Activated CD8-positive, alpha-beta T cell treated with anti-CD3 and anti-CD28 coated beads, Interleukin-2, amount 10 ng/mL, durations not matched to agents 7 days and 5 days (primary cell): ENCODE measurements at places on chromosomes 3 and 15.
A peak's percentile ranks its signal among the peaks of the same experiment; 100 is the strongest.

- H3K36me3 ChIP-seq: no peaks in the 10 kb centered on the region
- H3K27me3 ChIP-seq: no peaks in the 10 kb centered on the region
- DNase-seq: peak; percentile 22
- no peak overlapping the region for H3K4me3 ChIP-seq
- H3K4me1 ChIP-seq: no peaks in the 10 kb centered on the region
Observed at GRCh38 chr15:25508369-25509002, 69.7 kb upstream of the UBE3A start.

DNA sequence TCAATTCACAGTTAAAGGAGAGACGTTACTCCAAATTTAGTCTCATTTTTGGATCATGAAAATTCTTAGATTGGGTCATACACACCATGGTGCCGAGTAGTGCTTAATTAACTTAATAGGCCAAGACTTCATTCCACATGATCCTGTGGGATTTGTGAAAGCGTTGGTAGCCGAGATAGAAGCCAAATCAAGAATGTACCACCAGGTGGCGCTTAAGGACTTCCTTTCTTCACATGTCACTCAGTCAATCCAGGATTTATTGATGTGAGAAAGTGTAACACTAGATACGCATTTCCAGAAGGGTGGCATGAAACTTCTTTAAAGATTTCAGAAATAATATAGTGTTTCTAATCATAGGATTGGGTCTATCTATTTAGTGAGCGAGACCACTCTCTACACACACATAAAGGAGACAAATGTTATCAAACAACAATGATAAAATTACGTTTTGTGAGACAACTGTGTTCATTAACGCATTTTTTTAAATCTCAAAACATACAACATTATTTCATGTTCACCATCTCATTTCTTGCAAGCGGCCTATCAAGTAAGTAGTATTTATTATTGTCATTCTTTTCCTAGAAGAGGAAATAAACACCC lies 436.1 kb downstream of the CHL1 start:
- no peaks in the 10 kb centered on the region for H3K4me1 ChIP-seq
- H3K36me3 ChIP-seq: no peaks in the 10 kb centered on the region
- no peak overlapping the region for H3K27ac ChIP-seq

GRCh38 chr15:81281766-81282605 lies 42.0 kb downstream of the STARD5 start:
- peaks cover 13% of the 10 kb centered on the region for H3K36me3 ChIP-seq
- peak overlapping the region; percentile 14 for H3K27ac ChIP-seq
- no peak for DNase-seq

DNA sequence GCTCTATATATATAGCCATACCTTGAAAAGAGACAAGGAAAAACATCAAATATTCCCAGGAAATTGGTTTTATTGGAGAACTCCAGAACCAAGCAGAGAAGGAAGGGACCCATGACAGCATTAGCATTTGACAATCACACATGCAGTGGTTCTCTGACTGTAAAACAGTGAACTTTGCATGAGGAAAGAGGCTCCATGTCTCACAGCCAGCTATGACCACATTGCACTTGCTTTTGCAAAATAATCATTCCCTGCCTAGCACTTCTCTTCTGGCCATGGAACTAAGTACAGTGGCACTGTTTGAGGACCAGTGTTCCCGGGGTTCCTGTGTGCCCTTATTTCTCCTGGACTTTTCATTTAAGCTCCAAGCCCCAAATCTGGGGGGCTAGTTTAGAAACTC lies 85.5 kb downstream of the TGFBR2 start:
- no peak for DNase-seq
- H3K4me1 ChIP-seq: peaks cover 65% of the 10 kb centered on the region
- H3K36me3 ChIP-seq: peaks cover 79% of the 10 kb centered on the region

- H3K4me3 ChIP-seq: no peak overlapping the region
- peaks cover 3% of the 10 kb centered on the region for H3K36me3 ChIP-seq
- peaks cover 4% of the 10 kb centered on the region for H3K4me1 ChIP-seq
- H3K27ac ChIP-seq: no peak overlapping the region
Observed at GRCh38 chr3:161163297-161163696, 57.8 kb upstream of the NMD3 start.

DNA sequence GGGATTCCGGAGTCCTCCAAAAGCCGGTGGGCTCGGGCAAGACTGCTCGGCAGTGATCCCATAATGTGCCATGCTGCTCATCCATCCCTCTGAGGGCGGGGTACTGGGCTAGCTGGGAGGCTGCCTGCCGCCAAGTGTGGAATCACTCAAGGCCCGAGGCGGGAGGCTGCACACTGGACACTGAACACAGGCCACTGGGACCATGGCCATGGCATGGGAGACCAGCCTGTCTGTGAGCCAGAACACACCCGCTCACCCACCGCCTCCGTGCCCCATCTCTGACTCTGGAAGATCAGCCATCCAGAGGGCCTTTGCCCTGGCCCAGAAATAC lies 1.4 kb downstream of the C3orf22 start:
- no peak overlapping the region for H3K27ac ChIP-seq
- no peak for DNase-seq
- no peaks in the 10 kb centered on the region for H3K4me1 ChIP-seq
- peaks cover 6% of the 10 kb centered on the region for H3K27me3 ChIP-seq
- no peak overlapping the region for H3K4me3 ChIP-seq

DNA sequence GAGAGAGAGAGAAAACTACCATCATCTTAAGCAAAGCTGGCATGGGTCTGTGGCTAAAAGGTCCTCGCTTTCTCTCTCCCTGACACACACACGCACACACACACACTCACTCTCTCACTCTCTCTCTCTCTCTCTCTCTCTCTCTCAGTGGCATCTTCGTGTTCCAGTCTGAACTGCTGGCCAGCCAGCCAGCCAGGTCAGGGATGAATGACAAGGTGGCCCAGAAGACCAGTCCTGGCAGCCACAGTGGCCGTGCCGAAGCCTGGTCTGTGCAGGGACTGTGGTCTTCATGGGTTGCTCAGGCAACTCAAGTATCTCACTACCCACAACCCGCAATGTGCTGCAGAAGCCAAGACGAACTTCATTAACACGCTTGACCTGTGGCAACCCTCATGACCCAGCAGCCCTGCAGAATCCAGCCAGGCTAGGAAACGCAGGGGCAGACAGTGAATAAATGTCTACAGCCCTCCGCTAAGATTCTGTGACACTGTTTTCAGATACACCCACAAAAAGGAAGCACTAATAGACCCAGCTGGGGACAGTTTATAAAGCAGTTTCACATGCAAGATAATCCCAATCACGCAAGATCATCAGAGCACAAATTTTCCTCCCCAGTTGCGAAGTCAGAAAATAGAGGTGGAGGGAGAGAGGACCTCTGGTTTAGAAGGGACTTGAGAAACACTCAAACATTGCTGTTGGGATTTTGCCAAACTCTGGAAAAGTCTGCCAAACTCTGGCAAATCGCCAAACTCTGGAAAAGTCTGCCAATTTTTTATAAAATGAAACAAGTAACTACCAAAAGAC lies 66.4 kb downstream of the XXYLT1 start:
- peaks cover 14% of the 10 kb centered on the region for H3K4me1 ChIP-seq
- no peak overlapping the region for H3K4me3 ChIP-seq
- H3K27me3 ChIP-seq: no peaks in the 10 kb centered on the region
- DNase-seq: no peak
- peaks cover 3% of the 10 kb centered on the region for H3K36me3 ChIP-seq

GRCh38 chr15:96924570-96924969 lies 594.1 kb downstream of the NR2F2 start:
- H3K4me3 ChIP-seq: no peak overlapping the region
- no peak for DNase-seq
- H3K27ac ChIP-seq: no peak overlapping the region

DNA sequence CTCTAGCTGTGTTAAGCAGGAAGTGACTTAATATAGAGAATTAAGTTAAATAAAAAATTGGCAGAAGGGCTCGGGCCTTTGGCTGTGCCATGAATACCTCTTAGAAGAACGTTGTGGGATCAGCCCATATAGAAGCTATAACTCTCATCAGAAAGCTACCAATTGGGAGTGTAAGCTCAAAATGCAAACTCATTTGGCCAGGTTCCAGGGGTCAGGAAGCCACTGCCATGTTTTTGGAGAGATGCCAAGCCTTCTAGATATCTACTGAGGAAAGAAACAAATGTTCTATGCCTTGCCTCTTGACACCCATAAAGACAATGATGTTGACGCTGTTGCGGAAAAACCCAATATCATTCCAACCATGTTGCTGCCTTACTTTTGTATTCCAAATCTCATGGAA lies 475.2 kb upstream of the TGFBR2 start:
- no peak overlapping the region for H3K27ac ChIP-seq
- no peaks in the 10 kb centered on the region for H3K36me3 ChIP-seq
- H3K4me1 ChIP-seq: no peaks in the 10 kb centered on the region
- no peaks in the 10 kb centered on the region for H3K27me3 ChIP-seq
- H3K4me3 ChIP-seq: no peak overlapping the region
- DNase-seq: no peak

- H3K36me3 ChIP-seq: no peaks in the 10 kb centered on the region
- no peaks in the 10 kb centered on the region for H3K27me3 ChIP-seq
- H3K27ac ChIP-seq: no peak overlapping the region
- no peak for DNase-seq
Observed at GRCh38 chr3:118213892-118214291, 820.8 kb downstream of the IGSF11 start.

DNA sequence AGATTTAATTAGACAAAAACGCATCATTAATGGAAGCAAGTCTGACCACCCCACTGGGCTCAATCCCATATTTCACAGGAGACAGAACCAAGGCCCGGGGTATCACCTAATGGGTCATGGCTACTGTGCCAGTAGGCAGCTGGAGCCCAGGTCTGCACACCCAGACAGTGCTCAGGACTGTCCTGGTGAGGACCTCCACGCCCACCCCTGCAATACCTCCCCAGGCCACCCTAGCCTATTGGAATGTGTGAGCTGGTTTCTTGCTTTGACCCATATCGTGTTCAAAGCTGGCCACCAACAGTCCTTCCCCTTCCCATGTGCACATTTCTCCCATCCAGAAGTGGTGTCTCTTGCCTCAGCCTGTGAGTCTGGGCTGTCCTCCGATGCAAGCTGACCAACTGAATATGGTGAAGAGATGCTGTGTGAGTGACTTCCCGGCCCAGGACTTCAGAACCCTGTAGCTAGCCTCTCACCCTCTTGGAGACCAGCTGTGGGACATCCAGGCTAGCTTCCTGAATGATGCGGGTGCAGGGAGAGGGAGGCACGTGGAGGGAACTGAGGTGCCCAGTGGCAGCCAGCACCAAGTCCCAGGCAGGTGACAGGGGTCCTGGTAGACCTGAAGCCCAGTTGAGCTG lies 19.1 kb downstream of the SLC6A20 start:
- H3K4me3 ChIP-seq: no peak overlapping the region
- H3K27ac ChIP-seq: no peak overlapping the region
- no peak for DNase-seq
- peaks cover 15% of the 10 kb centered on the region for H3K27me3 ChIP-seq
- H3K36me3 ChIP-seq: no peaks in the 10 kb centered on the region
- peaks cover 14% of the 10 kb centered on the region for H3K4me1 ChIP-seq

- no peak overlapping the region for H3K27ac ChIP-seq
- no peaks in the 10 kb centered on the region for H3K36me3 ChIP-seq
- no peaks in the 10 kb centered on the region for H3K27me3 ChIP-seq
- no peaks in the 10 kb centered on the region for H3K4me1 ChIP-seq
- no peak overlapping the region for H3K4me3 ChIP-seq
Observed at GRCh38 chr3:64563751-64564150, 124.0 kb downstream of the ADAMTS9 start.

GRCh38 chr3:134704556-134704955 lies 53.7 kb upstream of the KY start:
- H3K27ac ChIP-seq: no peak overlapping the region
- DNase-seq: no peak
- no peaks in the 10 kb centered on the region for H3K36me3 ChIP-seq
- no peak overlapping the region for H3K4me3 ChIP-seq
- no peaks in the 10 kb centered on the region for H3K4me1 ChIP-seq

DNA sequence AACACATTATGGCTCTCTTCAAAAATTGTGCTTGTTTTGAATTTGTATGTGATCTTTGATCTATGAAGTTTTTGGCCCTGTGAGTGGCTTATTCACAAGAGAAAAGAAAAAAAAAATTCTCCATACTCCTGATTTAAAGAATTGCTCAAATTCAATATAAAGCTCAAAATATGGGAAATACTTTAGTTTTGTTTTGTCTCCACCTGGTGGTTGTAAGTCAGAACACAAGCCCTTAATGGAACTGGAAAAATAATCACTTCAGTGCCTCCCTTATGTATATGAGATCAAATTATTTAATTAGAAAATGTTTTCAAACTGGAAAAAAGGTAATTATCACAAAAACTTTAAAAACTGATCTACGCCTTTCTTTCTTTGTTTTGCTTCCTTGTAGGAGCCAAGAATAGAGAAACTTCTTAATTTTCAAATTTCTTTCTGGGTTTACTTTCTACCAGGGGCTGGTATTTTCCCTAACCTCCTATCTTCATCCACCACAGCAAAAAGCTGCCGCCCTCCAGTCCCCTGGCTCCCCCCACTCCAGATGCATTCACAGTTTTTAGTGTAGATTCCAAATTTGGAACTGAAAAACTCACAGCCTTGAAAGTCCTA lies 50.6 kb downstream of the SERP1 start:
- no peak for DNase-seq
- H3K4me1 ChIP-seq: no peaks in the 10 kb centered on the region
- H3K27me3 ChIP-seq: peaks cover 5% of the 10 kb centered on the region
- H3K4me3 ChIP-seq: no peak overlapping the region

- no peak overlapping the region for H3K27ac ChIP-seq
- no peaks in the 10 kb centered on the region for H3K4me1 ChIP-seq
- DNase-seq: no peak
Observed at GRCh38 chr3:180421221-180421620, 180.7 kb upstream of the TTC14 start.

- no peaks in the 10 kb centered on the region for H3K27me3 ChIP-seq
- H3K4me1 ChIP-seq: peaks cover 70% of the 10 kb centered on the region
- no peak for DNase-seq
- peaks cover 20% of the 10 kb centered on the region for H3K36me3 ChIP-seq
Observed at GRCh38 chr3:69204315-69204957, 82.0 kb upstream of the LMOD3 start.

DNA sequence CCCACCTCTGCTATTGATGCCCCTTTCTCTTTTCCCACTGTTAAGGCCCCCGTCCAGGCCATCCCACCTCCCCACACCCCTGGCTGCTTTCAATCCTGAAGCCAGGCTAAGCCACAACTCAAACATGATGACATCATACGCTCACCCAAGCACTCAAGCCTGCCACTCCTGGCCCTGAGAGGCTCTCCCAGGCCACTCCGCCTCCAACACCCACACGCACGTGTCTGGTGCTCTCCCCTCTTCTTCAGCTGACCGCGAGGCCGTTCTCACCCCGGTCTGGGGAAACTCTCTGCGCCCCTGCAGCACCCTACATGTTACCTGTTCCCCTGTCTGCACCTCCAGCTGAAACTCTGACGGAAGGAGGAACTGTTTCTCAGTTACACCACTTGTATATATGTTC lies 6.2 kb downstream of the ZXDC start:
- no peak overlapping the region for H3K27ac ChIP-seq
- peaks cover 54% of the 10 kb centered on the region for H3K4me1 ChIP-seq

DNA sequence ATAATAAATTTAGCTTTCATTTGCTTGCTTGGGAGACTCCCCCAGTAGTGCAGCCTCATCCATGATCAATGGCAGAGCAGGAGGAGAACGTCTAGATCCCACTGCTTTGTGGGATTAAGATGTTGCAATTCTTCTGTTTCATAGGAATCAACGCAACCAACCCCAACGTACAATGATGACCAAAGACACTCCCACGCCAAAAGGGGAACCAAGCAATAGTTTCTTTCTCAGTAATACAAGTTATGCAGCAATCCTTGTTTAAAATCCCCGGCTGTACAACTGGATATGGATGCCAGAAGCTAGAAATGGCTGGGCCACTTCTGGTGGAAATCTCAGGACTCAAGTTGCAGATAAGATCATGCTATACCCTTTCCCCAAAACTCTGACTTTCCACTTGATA lies 411.2 kb downstream of the VPS13C start:
- no peak for DNase-seq
- no peak overlapping the region for H3K4me3 ChIP-seq
- no peaks in the 10 kb centered on the region for H3K4me1 ChIP-seq
- H3K27ac ChIP-seq: no peak overlapping the region
- H3K27me3 ChIP-seq: peaks cover 9% of the 10 kb centered on the region
